KG1 (cell line): ENCODE measurements at places on chromosomes 16 and 17.

DNA sequence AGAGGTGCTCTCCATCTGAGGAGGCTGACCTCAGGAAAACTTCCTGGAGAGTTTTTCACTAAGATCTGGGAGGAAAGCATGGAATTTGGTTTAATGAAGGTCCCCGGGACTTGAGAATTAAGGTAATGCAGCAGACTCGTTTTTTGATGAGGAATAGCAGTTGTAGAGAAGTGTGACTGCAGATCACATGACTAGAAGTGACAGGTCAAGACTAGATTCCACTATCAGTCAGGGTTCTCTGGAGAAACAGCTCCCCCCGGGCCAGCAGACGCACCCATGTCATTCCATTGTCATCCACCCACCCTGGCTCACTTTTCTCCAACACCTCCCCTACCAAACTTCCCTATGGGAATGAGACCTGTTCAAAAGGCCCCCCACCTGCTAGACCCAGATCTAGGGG, 1.9 kb upstream of the DHRS13 start:
- DNase-seq: no peak

DNA sequence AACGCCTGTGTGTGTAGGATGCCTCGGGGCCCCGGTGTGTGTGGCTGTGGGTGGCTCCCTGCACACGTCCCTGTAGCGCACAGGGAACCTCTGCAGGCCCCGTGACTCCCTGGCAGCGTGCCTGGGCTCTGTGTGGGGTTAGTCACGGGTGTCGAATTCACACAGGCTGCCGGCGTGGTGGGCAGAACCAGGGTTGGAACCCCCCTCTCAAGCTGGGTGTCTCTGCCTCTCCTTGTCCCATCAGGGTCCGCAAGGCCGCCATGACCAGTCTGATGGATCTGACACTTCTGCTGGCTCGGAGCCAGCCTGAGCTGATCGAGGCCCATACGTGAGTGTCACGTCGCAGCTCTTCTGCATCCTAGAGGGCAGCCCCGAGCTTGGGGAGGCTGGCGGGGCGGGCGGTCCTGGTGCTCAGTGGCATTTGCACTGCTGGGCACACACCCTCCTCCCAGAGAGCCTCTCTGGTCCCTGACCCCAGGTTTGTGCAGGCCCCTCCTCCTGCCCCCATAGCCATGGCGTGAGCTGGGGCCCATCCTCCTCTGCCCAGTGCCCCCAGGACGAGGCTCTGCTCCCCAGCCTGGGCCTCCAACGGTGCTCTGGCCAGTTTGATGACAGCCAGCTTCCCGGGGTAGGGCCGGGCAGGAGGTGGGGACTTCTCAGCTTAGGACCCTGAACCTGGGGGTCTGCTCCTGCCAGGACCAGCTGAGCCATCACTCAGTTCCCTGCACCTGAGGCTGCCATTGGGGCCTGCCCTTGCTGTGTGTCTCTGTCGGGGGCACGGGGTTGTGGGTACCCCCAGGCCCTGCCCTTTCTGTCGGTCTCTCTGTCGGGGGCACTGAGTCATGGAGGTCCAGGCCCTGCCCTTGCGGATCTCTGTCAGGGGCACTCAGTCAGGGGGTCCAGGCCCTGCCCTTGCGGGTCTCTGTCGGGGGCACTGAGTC, 88.1 kb upstream of the ZNF750 start:
- no peak for DNase-seq

DNA sequence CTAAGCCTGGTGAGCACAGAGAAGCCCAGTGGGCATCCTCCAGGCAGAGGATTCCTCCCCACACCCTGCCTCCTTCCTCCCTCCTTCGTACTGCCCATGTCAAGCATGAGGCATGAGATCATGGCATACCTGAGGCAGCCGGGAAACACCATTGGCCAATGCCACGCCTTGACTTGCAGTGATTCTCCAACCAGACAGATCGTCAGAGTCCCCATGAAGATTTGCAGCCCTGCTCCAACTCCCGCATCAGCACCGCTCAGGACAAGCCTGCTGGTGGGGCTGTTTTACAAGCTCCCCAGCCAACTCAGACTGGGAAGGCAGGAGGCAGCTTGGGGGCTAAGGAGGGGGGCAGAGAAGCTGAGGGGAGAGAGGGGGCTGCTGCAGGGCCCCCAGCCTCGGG, 2.9 kb upstream of the KRT16 start:
- DNase-seq: no peak

GRCh38 chr17:29836643-29837042, 93.4 kb downstream of the SSH2 start:
- DNase-seq: no peak

- DNase-seq: no peak
Observed at GRCh38 chr17:13228225-13228624, 210.4 kb upstream of the ELAC2 start.

GRCh38 chr16:25481636-25482035, 210.1 kb upstream of the HS3ST4 start:
- no peak for DNase-seq

- DNase-seq: no peak
Observed at GRCh38 chr17:78915872-78916632, 9.1 kb downstream of the TIMP2 start.
